ENCODE measurements at places on chromosomes 1 and 21.

- no peak for DNase-seq
These were observed 19.5 kb upstream of the SHE start for GRCh38 chr1:154521695-154522094.

DNA sequence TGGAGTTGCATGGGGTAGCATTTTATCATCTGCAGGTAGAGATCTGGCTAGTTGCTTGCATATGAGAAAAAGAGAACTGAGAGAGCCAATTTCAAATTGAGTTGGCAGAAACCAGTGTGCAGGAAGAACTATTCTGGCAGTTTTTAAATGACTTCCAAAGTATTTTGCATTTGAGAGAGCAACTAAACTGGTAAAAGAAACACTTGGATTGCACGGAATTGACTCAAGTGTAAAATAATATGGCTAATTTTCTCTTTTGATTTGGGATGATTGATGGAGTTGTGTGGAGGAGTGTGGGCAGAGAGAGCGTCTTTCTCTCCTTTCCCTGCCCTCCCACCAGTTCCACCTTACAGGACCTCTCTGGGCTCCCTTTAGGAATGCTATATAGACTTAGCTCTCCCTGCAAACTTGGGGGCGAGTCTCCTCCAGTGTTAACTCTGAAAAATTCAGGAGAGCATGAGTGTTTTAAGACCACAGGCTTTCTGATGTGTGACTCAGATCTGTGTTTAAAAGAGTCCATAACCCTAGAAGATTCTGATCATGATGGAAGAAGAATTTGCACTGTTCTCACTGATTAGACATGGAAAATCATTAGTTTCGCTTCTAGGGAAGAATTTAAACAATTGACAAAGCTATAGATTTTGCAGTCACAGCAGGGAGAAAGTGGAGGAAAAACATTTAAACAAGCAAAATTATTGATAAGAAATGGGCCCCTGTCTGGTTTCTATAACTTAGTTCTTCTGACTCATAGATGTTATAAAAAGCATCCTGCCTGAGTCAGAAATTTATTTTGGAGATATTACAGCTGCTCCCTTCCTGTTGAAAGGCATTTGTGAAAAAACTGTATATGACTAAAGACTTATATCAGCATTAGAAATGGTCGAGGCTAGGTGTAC is 24.9 kb upstream of the CTBS start:
- no peak for DNase-seq

- DNase-seq: no peak
These were observed 55.6 kb downstream of the SSX2IP start for GRCh38 chr1:84634536-84635205.

DNA sequence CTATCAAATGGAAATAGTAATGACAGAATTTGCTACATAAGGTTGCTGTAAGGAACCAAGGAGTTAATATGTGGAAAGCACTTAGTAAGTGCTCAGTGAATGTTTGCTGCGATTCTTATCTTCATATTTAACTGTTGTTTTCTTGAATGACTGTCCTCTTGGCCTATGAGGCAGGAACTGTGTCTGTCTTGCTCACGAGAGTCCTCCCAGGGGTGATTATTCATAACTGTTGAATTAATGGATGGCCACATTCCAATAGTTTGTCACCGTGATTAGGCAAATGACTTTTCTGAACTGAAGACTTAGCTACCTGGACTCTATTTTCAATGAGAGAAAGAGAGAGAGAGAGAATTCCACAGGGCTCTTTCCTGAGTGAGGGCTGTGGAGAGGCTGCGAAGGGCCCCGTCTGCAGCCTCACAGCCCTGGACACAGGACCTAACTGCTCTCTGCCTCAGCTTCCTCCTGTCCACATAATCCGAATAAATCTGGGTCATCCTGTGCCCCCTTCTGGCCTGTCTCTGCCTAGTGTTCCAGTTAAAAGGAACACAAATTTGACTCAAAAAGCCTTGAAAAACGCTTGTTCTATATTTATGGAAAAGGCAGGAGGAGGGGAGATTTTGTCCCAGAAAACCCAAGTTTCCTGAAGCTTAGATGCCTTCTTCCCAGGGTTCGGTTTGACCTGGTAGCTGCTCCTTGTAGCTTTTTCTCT is 8.5 kb downstream of the EDN2 start:
- DNase-seq: no peak

DNA sequence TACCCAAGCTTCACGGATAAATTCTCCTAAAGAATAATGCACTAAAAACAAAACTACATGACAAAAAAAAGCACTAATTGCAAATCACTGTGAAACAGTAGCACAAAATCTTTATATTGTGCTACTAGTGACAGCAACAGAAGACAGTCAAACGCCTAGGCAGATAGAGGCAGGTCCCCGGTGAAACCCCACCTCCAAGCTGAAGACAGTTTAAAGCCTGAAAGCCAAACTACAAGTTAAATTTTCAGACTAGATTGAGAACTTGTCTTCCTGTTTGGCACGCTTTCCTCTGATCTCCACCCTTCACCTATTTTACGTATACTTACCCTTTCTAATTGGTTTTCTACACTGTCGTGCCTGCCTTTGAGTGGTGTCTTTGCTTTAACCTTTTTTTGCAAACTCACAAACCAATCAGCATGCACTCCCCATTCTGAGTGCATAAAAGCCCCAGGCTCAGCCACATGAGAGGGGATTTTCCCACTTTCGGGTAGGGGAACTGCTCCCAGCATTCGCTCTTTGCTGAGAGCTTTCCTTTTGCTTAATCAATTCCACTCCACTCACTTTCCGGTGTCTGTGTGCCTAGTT is 3.6 kb upstream of the BACH1 start:
- DNase-seq: peak; percentile 74

DNA sequence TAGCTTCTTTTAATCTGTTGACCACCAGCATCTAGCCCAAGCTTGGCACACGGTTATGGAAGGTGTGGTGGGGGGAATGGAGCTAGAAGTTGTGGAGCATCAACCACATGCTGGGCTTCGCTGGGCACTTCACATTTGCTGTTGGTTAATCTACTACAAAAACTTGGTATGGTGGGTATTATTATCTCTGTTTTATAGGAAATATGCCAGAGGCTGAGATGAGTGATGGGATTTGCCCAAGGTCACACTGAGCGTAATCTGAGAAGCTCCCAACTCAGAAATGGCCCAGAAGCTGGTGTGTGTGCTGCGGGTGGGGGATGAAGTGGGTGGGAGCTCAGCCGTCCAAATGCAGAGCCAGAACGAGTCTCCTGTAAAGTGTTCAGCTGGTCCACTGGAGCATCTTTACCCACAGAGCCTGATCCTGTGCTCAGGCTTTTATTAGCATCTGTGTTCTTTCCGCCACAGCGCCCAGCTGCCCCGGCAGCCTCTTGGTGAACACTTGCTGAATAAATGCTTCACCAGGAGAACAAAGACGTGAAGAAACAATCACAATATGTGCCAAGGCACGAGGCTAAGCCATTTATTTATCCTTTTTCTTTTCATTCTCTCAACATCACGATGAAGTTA is 98.6 kb upstream of the JUN start:
- DNase-seq: no peak

DNA sequence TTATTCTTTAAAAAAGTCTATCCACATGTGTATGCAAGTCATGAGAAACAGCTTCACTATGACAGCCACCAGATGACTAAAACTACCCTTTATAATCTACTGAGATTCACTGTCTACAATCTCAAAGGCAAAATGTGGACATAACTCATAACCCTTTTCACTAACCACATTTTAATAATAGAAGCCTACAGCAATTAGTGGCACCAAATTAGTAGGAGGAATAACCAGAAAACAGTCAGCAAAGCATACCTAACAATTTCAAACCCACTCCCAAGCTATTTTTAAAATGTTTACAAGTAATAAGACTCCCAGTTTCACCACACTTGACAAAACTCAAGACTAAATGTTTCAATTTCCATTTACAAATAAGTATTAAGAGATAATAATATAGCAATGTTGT is 442.9 kb downstream of the PTPRC start:
- no peak for DNase-seq

GRCh38 chr1:16617114-16617631 is 3.8 kb upstream of the NBPF1 start:
- no peak for DNase-seq

All from CD4-positive, alpha-beta T cell treated with Interleukin-4 for 4 hours (primary cell).